ENCODE measurements at places on chromosomes 5 and 9.

- no peak for DNase-seq
Measured at GRCh38 chr5:169280286-169280685, 20.7 kb downstream of the SLIT3 start.

GRCh38 chr5:124330595-124331220 is 415.7 kb downstream of the ZNF608 start:
- DNase-seq, result no peak

- DNase-seq, result no peak
Measured at GRCh38 chr5:14114615-14115251, 28.4 kb upstream of the TRIO start.

DNA sequence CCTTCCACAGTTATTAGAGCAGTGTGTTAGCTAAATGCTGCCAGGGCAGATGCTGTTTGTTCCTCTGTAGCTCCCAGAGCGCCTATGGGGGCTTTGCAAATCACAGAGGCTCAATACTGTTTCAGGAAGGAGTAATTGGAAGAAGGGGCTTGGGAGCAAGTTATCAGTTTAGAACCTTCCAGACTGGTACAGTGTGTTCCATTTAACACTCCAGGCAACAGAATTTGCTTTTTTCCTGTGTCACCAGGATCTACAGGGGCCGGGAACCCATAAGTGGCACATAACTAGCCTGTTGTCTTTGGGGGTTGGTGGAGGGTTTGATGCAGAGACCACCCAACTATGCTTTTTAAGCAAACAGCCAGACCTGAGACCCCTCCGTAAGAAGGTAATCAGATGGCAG is 307.3 kb upstream of the KCNN2 start:
- no peak for DNase-seq

DNA sequence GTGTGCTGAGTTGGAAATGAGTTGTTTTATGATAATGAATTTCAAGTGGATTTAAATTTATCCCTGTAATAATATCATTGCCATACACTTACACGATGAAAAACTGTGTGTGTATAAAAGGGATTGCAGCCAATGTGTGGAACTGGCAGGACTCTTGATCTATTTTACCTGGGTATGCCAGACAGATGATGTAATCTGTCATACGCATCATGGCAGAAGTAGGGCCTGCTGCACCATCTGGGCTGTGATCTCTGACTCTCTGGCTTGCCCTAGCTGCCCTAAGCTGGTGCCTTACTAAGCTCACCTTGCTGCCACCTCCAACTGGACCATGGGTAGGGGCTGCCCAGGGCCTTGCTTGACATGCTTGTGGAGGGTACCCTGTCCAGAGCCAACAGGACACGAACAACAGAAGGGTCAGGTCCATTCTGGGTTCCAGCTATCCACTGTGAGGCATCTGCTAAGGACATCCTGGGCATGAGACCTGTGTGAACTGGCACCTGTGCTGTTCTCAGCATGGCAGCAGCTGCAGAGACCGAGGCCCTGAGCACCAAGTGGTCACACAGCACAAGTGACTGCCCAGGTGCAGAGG is 184.2 kb downstream of the FSTL4 start:
- no peak for DNase-seq

- DNase-seq, result no peak
Measured at GRCh38 chr5:115888027-115888426, 46.3 kb downstream of the AP3S1 start.

DNA sequence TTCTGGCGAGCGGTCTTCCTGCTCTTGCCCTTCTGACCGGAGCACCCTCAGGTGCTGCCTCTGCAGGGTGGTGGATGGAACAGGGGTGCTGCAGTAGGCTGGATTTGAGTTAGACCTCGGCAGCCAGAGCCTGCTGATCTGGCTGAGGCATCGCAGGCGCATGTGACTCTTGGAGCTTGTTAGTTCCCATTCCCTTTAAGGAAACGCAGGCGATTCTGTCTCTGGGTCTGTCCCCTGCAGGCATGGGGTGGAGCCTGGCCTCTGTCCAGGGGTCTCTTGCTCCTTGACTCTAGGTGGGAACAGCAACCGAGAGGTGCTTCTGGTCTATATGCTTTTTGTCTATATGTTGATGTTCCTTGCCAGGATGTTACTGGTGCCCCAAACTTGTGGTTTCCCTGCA is 3.1 kb downstream of the WNK2 start:
- DNase-seq, result no peak

- DNase-seq, result no peak
Measured at GRCh38 chr9:87545858-87546257, 48.2 kb downstream of the DAPK1 start.

- DNase-seq, result no peak
Measured at GRCh38 chr5:34534523-34535103, 121.5 kb upstream of the RAI14 start.

DNA sequence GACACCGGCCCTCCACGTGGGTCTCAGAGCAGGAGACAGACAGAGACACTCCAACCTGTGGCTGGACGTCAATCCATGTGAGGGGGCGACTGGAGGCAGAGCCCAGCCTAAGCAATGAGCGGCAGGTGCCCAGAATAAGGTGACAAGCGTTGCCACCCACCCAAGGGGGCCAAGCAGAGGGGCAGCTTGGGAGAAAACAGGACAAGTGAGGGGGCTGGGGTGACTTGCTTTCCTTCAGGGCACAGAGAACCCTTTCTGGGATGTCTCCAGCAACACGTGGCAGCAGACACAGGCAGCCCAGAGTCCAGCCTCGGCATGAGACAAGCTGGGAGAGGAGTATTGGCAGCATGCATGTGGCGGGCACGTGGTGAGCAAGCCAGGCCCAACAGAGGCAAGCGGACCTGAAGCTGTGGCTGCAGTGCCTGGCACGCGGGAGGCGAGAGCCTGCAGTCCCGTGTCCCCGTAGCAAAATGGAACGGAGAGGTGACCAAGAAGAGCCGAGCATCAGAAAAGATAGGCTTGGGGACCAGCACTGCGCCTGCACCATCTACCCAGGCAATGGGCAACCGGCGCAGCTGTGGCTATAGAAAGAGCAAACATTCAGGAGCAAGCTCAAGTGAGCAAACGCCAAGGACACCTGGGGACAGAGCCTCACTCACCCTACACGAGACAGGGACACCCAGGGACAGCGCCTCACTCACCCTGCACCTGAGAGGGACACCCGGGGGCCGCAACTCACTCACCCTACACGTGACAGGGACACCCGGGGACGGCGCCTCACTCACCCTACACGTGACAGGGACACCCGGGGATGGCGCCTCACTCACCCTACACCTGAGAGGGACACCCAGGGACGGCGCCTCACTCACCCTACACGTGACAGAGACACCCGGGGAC is 6.2 kb downstream of the TERT start:
- DNase-seq, result no peak

DNA sequence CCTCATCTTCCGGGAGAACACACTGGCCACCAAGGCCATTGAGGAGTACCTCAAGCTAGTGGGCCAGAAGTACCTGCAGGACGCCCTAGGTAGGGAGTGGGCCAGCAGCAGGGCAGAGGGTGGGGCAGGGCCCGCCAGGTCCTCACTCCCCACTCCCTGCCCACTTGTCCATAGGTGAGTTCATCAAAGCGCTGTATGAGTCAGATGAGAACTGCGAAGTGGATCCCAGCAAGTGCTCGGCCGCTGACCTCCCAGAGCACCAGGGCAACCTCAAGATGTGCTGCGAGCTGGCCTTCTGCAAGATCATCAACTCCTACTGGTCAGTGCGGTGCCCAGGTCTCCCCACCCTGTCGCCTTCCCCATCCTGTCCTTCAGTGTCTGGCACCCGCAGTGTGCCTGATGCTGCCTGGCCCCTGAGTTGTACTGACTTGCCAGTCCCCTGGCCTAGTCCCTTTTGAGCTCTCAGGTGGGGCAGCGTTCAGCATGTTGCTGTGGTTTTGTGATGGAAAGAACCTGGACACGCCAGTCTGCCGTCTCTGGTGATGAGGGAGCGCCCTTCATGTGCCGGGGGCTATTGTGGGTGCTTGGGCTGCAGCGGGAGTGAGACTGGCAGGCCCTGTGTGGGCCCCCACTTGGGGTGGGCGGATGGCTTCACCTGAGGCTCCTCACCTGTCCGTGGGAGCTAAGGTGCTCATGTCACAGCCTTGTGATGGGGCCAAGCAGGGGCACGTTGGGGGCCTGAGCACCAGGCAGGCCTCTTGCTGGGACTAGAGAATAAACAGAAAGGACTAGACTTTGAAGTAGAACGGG is 112.3 kb downstream of the DAB2IP start:
- DNase-seq, result no peak

GRCh38 chr5:35320029-35320428 is 89.7 kb upstream of the PRLR start:
- no peak for DNase-seq

DNA sequence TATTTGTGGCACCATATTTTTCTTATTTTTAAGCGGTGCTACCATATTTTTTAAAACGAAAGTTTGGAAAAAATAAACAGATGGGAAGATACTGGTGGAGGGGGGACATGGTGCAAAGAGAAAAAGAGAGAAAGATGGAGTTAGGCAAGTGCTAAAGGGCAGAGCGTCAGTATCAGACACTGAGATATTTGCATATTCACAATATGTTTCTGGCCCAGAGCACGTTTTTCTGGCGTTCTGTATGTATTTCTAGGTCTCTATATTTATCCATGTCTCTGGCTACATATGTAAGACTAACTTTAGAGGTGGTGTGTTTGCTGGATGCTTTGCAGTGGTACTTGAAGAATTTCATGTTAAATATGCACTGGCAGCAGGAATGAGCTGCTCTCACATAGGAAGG is 414.0 kb downstream of the TLE4 start:
- DNase-seq, result no peak

GRCh38 chr9:84756171-84756570 is 86.6 kb downstream of the NTRK2 start:
- no peak for DNase-seq

- no peak for DNase-seq
Measured at GRCh38 chr5:159091065-159091464, 8.7 kb downstream of the EBF1 start.

GRCh38 chr9:27408482-27408881 is 111.5 kb upstream of the EQTN start:
- DNase-seq, result no peak

- DNase-seq, result no peak
Measured at GRCh38 chr9:20650750-20651299, 28.5 kb upstream of the MLLT3 start.

- DNase-seq, result no peak
Measured at GRCh38 chr5:136809382-136809781, 444.0 kb upstream of the TRPC7 start.

- DNase-seq, result no peak
Measured at GRCh38 chr5:90368454-90369246, 40.9 kb downstream of the CETN3 start.

GRCh38 chr5:139903795-139904565 is 108.4 kb downstream of the PSD2 start:
- DNase-seq, result no peak

GRCh38 chr5:93930098-93930497 is 188.7 kb upstream of the POU5F2 start:
- no peak for DNase-seq

GRCh38 chr5:171162596-171162995 is 146.5 kb upstream of the TLX3 start:
- DNase-seq, result no peak

DNA sequence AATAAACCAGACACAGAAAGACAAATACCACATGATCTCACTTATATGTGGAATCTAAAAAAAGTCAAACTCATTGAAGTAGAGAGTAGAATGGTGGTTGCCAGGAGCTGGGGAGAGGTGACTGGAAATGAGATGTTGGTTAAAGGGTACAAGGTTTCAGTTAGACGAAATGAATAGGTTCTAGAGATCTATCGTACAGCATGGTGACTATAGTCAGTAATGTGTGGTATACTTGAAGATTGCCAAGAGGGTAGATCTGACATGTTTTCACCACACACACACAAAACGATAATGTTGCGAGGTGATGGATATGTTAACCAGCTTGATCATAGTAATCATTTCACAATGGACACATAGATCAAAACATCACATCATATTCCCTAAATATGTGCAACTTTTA is 46.4 kb downstream of the FGF1 start:
- DNase-seq, result no peak

- no peak for DNase-seq
Measured at GRCh38 chr9:6444128-6444527, 31.1 kb downstream of the UHRF2 start.

DNA sequence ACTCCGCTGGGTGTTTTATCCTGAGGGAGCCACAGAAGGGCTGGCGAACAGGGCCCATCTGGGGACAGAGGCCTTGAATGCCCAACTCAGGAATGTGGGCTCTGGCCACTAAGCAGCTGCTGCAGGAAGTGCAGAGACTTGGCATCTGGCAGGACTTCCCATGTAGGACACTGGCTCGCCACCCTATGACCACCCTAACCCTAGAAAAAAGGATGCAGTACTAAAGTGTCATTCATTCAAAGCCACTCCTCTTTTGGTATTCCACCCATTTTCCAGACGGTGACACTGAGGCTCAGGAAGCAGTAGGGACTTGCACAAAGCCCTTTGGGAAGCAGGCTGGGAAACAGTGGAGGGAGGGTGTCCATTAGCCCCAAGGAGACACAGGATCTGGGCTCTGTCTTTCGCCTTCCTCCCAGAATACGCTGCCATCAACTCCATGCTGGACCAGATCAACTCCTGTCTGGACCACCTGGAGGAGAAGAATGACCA is 3.0 kb downstream of the BBLN start:
- no peak for DNase-seq

DNA sequence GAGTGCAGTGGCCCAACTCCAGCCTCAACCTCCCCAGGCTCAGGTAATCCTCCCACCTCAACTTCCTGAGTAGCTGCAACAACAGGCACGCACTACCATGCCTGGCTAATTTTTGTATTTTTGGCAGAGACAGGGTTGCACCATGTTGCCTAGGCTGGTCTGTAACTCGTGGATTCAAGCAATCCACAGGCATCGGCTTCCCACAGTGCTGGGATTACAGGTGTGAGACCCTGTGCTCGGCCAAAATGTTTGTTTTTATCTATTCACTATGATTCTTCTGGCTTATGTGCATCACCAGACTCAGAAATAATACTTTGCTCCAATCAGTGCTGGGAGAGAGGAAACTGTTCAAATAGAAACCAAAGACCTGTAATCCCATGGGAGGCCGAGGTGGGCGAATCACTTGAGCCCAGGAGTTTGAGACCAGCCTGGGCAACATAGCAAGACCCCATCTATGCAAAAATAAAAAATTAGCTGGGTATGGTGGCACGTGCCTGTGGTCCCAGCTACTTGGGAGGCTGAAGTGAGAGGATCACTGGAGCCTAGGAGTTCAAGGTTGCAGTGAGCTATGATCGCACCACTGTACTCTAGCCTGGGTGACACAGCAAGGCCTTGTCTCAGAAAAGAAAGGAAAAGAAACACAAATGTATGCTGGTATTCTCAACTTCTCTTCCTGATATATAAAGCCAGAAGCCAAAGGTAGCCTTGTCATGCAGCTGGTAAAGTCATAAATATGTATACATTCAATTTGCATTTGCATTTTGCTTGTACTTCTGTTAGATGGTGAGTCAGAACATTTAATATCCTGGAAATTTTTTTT is 4.5 kb downstream of the PIP5K1B start:
- no peak for DNase-seq

Measured in CD4-positive, alpha-beta T cell treated with Interleukin-15 for 4 hours (primary cell).